GM13977 (cell line): ENCODE measurements at places on chromosomes 2 and 18.

GRCh38 chr2:228846161-228846560 lies 424.9 kb downstream of the PID1 start:
- no peak for DNase-seq

- DNase-seq, result peak; percentile 3
Observed at GRCh38 chr2:71783815-71784214, 330.5 kb downstream of the DYSF start.

GRCh38 chr2:111710613-111711012 lies 173.4 kb downstream of the ANAPC1 start:
- DNase-seq, result no peak

- no peak for DNase-seq
Observed at GRCh38 chr2:222724208-222724607, 52.8 kb downstream of the MOGAT1 start.
